ENCODE measurements at places on chromosomes 2 and 18.
A peak's percentile ranks its signal among the peaks of the same experiment; 100 is the strongest.

- DNase-seq, result no peak
These were observed 85.7 kb downstream of the MYCN start for GRCh38 chr2:16025876-16026640.

DNA sequence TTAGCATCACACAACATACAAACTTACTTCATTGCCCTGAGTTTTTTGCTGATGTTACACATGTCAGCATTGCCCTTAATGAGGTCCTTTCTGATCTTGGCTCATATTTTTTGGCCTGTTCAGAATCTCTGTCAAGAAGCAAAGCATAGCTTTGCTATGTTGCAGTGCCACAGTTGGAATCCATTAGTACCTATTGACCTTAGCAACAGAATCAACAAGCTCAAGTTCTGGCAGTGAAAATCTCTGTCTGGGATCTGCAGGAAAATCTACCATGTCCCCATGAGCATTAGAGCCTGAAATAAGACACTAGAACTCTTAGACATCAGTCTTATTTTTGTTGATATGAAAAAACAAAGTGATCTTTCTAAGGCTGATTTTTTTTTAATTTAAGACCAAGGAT lies 105.6 kb upstream of the FHL2 start:
- no peak for DNase-seq

GRCh38 chr2:33314541-33314940 lies 161.9 kb upstream of the RASGRP3 start:
- DNase-seq, result no peak

GRCh38 chr2:1047485-1047884 lies 96.8 kb downstream of the SNTG2 start:
- no peak for DNase-seq

GRCh38 chr18:3060667-3061580 lies 48.0 kb upstream of the LPIN2 start:
- DNase-seq, result no peak

GRCh38 chr2:156006721-156007618 lies 325.6 kb downstream of the NR4A2 start:
- DNase-seq, result no peak

GRCh38 chr2:239008677-239009588 lies 161.0 kb downstream of the TWIST2 start:
- no peak for DNase-seq

DNA sequence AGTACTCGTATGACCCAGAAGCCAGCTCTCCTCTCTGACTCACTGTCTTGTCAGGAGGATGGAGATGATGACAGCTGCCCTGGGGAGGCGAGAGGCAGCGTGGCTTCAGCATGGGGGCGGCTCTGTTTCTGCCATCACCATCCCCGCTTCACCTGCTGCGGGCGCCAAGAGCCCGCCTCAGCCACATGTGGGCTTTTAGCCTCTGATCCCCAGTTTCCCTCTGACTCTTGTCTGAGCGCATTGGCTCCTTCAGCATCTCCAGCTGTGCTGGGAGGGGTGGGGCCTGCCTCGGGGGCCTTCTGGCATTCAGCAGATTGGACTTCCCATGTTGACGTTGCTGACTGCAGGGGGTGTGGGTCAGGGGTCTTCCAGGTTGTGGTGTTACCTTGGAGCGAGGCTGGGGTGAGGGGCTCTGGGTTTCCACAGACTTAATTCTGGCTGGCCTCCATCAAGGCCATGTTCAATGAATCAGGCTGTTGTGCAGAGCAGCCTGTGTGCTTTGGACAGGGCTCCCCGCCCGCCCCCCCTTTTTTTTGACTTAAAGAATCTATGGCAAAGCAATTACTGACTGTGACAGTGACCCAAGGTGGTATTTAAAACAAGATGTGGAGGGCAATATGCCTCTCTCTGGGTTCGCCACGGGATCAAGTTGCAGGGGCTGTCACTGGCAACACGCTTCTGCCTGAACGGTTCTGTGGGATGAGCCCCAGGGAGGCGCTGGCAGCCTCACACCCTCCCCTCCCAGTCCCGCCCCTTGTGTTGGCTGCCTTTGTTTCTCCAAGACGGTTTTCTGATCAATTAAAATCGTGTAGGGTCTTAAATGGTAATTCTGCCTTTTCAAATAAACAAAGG lies 228.3 kb downstream of the LDLRAD4 start:
- no peak for DNase-seq

DNA sequence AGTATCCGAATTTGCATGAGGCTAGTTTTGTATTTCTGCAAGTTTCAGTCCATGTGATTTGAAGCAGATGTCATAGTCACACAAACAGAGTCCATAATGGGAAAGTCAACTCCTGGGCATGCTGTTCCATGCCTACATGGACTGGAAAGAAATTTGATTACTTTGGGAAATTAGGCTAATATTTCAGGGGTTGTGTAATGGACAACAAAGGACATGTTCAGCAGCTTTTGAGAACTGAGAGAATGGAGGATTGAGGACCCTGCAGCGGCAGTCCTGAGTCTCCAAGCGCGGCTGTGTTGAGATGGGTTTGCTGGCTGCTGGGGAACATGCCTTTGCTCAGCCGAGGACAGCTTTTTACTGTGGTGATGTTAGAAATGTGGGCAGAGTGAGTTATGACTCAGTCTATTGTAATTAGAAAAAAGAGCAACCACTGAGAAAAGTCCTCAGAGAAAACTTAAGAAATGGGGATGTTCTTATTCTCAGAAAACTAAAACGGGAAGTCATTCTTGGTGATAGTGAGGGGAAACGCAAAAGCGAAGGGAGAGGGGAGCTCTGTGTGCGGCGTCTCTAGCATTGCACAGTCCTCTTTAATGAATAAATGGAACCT lies 149.2 kb downstream of the FAM210A start:
- DNase-seq, result no peak

DNA sequence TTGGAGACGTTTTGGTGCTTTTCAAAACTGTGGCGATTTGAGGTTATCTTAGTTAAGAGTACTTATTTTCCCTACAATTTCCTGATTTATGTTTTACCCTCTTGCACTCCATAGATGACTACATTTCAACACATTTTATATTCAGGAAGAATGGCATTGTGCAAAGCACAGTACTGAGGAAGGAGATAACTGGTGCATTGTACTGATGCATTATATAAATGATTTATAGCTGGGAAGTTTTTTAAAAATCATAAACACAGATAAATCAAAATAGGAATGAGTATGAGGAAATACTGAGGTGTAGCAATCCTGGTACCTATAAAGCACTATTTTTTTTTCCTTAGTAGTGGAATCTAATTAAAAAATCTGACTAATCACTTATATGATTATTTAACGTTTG lies 5.6 kb downstream of the REL start:
- no peak for DNase-seq

GRCh38 chr2:168499500-168499899 lies 43.4 kb downstream of the CERS6 start:
- DNase-seq, result no peak

- no peak for DNase-seq
These were observed 25.8 kb upstream of the IGFBP5 start for GRCh38 chr2:216721141-216721540.

DNA sequence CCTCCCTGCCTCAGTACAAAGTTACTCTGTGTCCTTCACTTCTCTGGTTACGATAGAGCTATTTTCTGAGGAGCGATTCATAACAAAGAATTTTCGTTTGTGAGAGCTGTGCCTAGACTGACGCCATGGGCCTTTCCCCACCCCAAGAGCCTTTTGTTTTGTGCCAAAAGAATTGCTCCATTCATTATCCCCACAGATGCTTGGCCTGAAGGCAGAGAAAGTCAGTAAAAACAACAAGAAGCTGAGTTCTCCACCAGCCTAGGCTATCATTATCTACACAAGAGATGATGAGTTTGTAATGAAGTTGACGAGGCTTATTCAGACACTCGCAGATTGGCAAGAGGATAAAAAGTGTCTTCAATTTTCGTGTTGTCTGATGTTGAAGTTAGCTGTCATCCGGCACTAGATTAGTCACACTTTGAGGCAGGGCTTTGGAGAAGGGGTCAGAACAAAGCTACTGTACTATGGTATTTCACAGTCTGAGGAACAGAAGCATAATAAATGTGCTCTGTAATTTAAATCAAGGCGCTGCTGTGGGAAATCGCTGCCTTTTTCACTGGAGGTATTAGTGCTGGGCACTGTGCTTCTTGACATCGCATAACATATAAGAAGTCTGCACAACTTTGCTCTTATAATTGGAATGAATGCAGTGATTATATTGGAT lies 278.4 kb upstream of the FIGN start:
- no peak for DNase-seq

DNA sequence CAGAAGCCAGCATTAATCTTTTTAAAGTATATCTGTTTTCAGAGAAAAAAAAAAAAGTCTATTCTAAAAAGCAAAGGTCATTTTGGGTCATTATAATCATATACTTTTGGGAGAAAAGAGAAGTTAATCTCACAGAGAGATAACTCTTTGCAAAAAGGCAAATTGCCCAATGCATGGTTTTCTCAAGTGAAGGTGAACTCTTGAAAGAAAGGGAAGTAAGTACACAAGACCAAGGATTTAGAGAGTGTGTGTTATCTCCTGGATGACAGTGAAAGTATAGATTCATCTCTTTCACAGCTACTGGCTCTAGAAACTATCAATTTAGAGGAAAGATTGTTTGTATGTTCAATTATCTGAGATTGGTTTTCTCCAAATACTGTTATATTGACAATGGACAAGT lies 151.4 kb downstream of the CD8B2 start:
- no peak for DNase-seq

DNA sequence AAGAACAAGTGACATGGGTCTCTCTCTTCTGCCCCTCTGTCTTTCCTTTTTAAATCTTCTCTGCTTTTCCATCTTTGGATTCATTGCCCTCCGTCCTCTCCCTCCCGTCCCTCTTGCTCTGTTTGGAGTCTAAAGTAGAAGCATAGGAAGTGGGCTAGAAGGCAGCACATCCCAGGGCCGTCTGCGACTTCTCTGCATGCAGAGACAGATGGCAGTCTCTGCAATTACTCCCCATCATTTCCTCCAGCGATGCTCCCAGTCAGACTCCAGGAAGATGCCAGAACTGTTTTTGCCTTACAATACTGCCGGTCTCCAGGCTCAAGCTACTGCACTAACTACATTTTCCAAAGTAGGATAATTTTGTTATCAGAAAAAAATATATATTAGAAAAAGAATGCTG lies 35.2 kb upstream of the LPIN2 start:
- no peak for DNase-seq

GRCh38 chr2:55923091-55923981 lies at the start of gene EFEMP1:
EFEMP1 (minus strand) TSS chr2:55923782; CDS start chr2:55922440, 1,342 bp downstream.
- DNase-seq, result peak; percentile 87
